NCI-H2029 (cell line): ENCODE measurements at places on chromosomes 16 and 17.
A peak's percentile ranks its signal among the peaks of the same experiment; 100 is the strongest.

DNA sequence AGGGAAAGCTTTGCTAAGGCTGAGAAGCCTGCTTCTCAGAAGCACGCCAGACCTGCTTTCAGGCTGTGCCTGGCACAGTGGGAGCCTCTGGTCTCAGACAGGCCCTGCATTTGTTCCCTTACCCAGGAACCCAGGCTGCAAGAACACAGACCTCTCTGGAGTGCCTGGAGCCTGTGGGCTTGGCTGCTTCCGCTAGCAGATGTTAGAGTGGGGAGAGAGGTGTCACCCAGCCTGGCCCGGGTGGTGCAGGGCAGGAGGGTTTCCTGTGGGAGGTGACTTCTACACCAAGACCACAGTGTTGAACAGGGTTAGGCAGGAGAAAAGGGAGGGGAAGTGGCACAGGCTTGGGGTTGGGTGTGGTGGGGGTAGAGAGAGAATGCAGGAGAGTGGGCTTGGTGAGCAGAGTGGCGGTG, 35.8 kb upstream of the ADGRG1 start:
- DNase-seq: no peak

GRCh38 chr17:40031706-40032105, 16.5 kb downstream of the CSF3 start:
- no peak for DNase-seq

- no peak for DNase-seq
These were observed 33.7 kb downstream of the MBTPS1 start for GRCh38 chr16:84082835-84083569.

GRCh38 chr17:8153957-8154607, 1.9 kb upstream of the PER1 start:
- peak; percentile 69 for DNase-seq

DNA sequence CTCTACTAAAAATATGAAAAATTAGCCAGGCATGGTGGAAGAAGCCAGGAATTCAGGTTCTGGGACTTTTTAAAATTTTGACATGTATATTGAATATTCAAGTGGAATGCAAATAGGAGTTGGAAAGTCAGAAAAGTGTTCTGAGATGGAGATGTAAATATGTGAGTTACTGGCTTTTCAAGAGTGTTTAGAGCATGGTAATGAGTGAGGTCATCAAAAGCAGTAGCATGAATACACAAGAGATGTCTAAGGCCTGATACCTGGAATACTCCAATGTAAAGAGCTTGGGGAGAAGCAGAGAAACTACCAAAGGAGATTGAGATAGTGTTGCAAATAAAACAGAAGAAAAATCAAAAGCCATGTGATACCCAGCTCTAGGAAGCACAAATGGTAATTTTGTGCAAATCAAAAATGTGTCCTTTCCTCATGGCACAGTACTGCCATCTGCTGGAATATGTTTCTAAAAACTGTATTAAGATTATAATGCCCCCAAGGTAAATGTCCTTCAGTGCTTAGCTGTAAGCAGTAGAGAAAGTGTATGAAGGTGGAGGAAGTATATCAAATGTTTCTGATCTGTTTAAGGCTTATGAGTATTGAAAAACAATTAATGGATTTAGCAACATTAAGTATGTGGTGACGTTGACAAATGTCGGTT, 908.4 kb downstream of the KCNJ18 start:
- DNase-seq: no peak

GRCh38 chr17:36017799-36018198, at the start of gene CCL23:
Gene CCL23, minus strand, starts transcription at chr17:36017972. Its CDS starts 75 bp downstream, at chr17:36017897.
- no peak for DNase-seq

DNA sequence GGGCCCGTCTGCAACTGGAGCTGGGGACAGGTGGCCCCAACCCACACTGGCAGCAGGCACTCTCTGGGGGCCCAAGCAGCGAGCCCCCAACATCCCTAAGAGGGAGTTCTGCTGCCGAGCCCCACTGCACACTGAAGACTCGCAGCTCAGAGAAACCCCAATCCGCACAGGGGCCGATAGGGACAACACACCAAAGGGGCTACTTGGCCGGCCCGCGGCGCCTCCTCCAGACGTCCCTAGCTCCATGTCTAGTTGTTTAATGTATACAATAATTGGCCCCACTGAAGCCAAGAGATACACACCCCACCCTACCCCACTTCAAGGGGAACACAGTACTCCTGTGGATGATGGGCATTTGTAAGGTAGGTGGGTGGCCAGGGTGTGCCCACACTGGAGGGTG, 62.7 kb downstream of the ZNF423 start:
- DNase-seq: no peak

- no peak for DNase-seq
These were observed 171.7 kb downstream of the ZFHX3 start for GRCh38 chr16:72876221-72876620.

DNA sequence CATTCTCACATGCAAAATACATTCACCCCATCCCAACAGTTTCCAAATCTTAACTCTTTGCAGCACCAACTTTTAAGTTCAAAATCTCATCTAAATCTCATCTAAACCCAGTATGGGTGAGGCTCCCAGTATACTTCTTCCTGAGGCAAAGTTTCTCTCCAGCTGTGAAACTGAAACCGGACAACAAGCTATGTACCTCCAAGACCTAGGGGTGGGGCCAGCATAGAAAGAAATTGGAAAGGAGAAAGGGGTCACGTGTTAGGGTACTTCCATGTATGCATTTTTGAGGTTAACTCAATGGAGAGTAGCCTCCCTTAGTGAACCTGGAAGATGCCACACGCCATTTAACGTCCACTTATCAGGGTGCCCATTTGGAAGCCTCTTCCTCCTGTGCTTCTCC, 23.9 kb upstream of the LRRC75A start:
- no peak for DNase-seq

GRCh38 chr16:11391576-11391975, 46.3 kb downstream of the RMI2 start:
- DNase-seq: peak; percentile 92

DNA sequence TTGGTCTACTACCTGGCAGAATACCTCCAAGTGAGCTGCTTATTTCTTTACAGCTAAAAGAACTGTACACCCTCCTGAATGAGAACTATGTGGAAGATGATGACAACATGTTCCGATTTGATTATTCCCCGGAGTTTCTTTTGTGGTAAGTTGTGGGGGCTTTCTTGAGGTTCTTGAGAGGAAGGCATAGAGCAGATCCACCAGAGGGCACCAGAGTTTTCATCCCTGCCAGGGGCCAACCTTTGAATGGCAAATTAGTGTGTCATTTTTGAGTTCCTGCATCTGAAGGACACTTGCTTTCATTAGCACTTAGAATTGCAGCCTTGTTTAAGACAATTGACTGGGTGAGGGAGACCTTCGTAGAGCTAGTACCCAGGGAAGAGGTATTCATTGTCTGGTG, 35.0 kb downstream of the NMT1 start:
- no peak for DNase-seq

- DNase-seq: no peak
These were observed 38.9 kb upstream of the GFOD2 start for GRCh38 chr16:67758006-67758405.
